ENCODE measurements at places on chromosomes 1 and 21. TPM values are rescaled to one million over a fixed set of nuclear protein-coding genes. Genes with fewer than 3 reads are reported as not detected.

GRCh38 chr1:3948344-3948743, 48.3 kb upstream of the C1orf174 start:
- H3K4me1 ChIP-seq: no peaks in the 10 kb centered on the region
- H3K27ac ChIP-seq: no peak overlapping the region
- H3K4me3 ChIP-seq: no peak overlapping the region
- no peak for DNase-seq
- H3K36me3 ChIP-seq: no peaks in the 10 kb centered on the region

GRCh38 chr1:7070389-7071029, 285.3 kb downstream of the CAMTA1 start:
- no peaks in the 10 kb centered on the region for H3K4me1 ChIP-seq
- H3K36me3 ChIP-seq: no peaks in the 10 kb centered on the region
- H3K27ac ChIP-seq: no peak overlapping the region
- H3K4me3 ChIP-seq: no peak overlapping the region
- DNase-seq: peak; percentile 69
- H3K27me3 ChIP-seq: no peaks in the 10 kb centered on the region

GRCh38 chr1:201489643-201490261, 17.2 kb downstream of the CSRP1 start:
- no peak overlapping the region for H3K4me3 ChIP-seq
- H3K4me1 ChIP-seq: peaks cover 44% of the 10 kb centered on the region
- DNase-seq: no peak
- no peaks in the 10 kb centered on the region for H3K27me3 ChIP-seq

DNA sequence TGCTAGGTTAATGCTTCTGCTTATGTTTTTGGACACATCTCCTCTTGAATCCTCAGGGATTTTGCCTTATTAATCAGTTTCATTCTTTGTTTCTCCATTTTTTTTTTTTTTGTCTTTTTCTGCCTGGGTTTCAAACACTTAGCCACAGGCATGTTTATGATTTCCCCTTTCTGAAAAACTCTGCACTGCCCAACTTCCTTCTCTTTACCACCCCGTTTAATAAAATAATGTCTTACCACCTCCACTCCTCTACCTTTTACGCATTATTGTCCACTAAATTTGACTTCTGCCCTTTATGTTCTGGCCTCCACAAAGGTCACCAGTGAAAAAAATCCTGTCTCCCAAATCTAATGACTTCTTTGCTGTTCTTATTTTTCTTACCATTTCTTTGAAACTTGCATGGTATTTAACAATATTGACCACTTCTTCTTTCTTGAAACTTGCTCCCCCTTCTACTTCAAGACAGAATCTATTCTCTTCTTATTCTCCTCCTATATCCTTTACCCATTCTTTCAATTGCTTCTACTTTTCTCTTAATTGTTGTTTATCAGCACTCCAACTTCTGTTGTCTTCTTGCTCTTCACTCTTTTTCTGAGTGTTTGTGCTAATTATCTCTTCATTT, 150.3 kb downstream of the TNFSF18 start:
- no peak overlapping the region for H3K27ac ChIP-seq
- no peaks in the 10 kb centered on the region for H3K36me3 ChIP-seq
- H3K4me3 ChIP-seq: no peak overlapping the region

- no peak for DNase-seq
- H3K4me3 ChIP-seq: no peak overlapping the region
- H3K4me1 ChIP-seq: peaks cover 8% of the 10 kb centered on the region
Observed at GRCh38 chr21:37244501-37245095, 22.5 kb downstream of the VPS26C start.

- H3K36me3 ChIP-seq: no peaks in the 10 kb centered on the region
- peaks cover 30% of the 10 kb centered on the region for H3K4me1 ChIP-seq
- H3K27me3 ChIP-seq: no peaks in the 10 kb centered on the region
- peak; percentile 70 for DNase-seq
- peak overlapping the region; percentile 36 for H3K27ac ChIP-seq
Observed at GRCh38 chr1:54378157-54378873, 27.9 kb downstream of the SSBP3 start.

GRCh38 chr1:196902344-196902743, 14.5 kb downstream of the CFHR4 start:
- H3K36me3 ChIP-seq: no peaks in the 10 kb centered on the region
- H3K27me3 ChIP-seq: no peaks in the 10 kb centered on the region

DNA sequence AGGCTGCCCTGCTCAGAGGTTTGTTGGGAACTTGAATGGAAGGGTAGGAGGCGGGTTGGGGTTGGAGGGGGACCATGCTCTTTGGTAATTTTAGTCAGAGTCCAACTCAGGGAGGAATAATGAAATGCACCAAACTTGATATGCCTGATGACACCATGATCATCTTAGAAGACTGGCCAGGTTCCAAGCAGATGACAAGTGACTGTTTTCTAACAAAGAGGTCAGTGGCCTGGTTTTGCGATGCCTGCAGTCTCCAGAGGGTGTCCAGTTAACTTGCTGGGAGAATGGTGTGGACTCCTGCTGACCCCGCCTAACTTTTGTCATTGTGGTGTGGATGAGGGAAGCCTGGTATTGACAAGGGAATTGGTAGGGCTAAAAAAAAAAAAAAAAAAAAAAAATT, 12.4 kb downstream of the VANGL1 start:
- no peak overlapping the region for H3K4me3 ChIP-seq
- H3K27ac ChIP-seq: no peak overlapping the region
- H3K4me1 ChIP-seq: peaks cover 27% of the 10 kb centered on the region
- peaks cover 11% of the 10 kb centered on the region for H3K36me3 ChIP-seq
- no peaks in the 10 kb centered on the region for H3K27me3 ChIP-seq

DNA sequence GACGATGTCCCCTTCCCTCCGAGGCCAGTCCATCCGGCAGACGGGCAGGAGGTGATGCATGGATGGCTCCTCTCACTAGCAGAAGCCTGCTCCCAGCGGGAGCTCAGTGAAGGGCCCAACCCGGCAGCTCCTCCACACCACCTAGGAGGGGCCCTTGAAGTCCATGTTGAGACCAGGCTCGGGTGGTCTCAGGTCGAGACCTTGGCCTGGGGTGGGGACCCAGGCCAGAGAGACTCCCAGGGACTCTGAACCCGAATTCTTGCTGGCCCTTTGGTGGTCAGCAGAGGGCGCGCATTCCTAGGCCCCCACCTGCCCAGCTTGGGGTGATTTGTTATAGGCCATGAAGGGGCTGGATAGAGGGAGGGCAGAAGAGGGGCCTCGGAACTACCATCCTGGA, 642 bp upstream of the NT5C1A start:
- H3K27me3 ChIP-seq: peaks cover 19% of the 10 kb centered on the region
- no peak overlapping the region for H3K27ac ChIP-seq
- peaks cover 12% of the 10 kb centered on the region for H3K4me1 ChIP-seq
- H3K36me3 ChIP-seq: no peaks in the 10 kb centered on the region

GRCh38 chr1:150406483-150406882, 42.5 kb downstream of the RPRD2 start:
- no peak overlapping the region for H3K27ac ChIP-seq
- no peaks in the 10 kb centered on the region for H3K4me1 ChIP-seq
- no peak for DNase-seq
- no peaks in the 10 kb centered on the region for H3K27me3 ChIP-seq

GRCh38 chr1:116417678-116418077, 44.6 kb downstream of the ATP1A1 start:
- peak overlapping the region; percentile 90 for H3K27ac ChIP-seq
- H3K36me3 ChIP-seq: no peaks in the 10 kb centered on the region
- H3K4me3 ChIP-seq: peak overlapping the region; percentile 90
- no peak for DNase-seq
- no peaks in the 10 kb centered on the region for H3K27me3 ChIP-seq

DNA sequence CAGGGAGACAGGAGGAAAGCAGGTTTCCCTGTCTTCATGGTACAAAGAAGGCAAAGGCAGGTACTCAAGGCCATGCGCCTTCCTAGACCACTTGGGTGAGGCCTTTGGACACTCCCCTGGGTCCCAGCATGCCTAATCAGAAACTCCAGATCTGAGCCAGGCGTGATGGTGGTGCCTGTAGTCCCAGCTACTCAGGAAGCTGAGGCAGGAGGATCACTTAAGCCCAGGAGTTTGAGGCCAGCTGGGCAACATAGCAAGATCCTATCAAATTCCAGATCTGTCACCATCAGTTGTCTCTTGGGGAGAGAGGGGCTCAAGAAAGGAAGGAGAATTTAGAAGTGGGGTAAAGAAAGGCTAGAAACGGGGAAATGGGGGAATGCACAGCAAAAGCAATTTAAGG, 96.3 kb upstream of the SLC25A33 start:
- H3K27me3 ChIP-seq: no peaks in the 10 kb centered on the region
- no peaks in the 10 kb centered on the region for H3K4me1 ChIP-seq
- no peak for DNase-seq
- H3K36me3 ChIP-seq: no peaks in the 10 kb centered on the region
- no peak overlapping the region for H3K4me3 ChIP-seq
- peak overlapping the region; percentile 40 for H3K27ac ChIP-seq

- H3K27ac ChIP-seq: no peak overlapping the region
Observed at GRCh38 chr1:231581859-231582258, 44.7 kb upstream of the DISC1 start.

DNA sequence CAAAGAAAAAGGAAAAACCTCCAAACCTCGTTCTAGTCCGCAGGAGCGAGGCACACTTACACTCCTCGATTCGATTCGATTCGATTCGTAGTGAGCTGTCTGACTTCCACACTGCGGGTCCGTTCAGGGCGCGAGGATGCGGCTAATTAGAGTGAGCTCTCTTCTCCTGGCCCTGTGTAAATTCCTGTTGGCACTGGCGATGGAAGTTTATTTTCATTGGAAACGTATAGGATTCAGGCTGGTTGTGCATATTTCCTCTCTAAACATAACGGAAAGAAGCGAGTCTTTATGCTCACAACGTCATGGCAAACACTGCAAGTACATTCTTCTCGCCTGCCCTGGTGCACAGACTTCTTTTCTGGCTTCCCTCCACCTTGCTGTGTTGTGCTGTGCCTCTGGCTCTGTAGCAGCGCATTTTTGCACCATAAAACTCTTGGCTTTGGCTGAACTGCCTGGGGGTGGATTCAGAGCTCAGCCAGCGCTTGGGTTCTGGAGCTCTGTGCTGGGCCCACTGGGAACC, 2.7 kb downstream of the HUNK start:
- H3K4me1 ChIP-seq: peaks cover 8% of the 10 kb centered on the region
- no peaks in the 10 kb centered on the region for H3K27me3 ChIP-seq

DNA sequence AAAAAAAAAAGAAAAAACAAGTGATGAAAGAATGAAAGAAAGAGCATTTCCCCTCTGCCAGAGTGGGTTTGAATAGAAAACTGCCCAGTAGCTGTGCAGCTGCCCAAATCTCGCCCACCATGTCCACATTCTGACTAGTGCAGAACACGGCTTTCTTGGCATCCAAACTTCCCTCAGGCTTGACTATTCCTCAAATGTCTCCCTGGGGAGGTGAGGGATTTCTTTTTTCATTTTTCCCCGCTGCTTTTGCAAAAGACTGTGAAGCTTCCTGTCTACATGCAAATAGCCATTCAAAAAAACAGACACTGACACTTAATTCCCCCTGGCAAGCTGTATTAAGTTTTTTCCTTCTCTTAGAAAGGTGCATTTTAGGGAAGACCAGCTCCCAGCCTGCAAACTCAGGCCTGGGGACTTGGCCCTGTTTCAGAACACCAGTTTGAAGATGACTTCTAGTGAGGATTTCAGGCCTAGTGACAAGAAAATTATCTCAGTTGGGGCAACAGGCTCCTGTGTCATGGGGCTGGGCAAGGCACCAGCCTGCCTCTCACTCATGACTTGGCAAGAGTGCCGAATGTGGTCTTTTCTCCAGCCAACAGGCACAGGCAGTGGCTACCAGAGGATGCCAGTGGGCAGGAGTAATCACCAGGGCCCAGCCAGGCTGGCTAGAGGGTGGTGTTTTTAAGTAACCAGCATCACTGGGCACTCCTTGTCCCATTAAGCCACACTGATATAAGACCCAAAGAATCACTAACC, 178.1 kb upstream of the NFIA start:
- H3K27me3 ChIP-seq: no peaks in the 10 kb centered on the region
- no peaks in the 10 kb centered on the region for H3K36me3 ChIP-seq
- DNase-seq: no peak
- no peak overlapping the region for H3K4me3 ChIP-seq

- no peak overlapping the region for H3K4me3 ChIP-seq
- DNase-seq: no peak
- no peaks in the 10 kb centered on the region for H3K36me3 ChIP-seq
- H3K4me1 ChIP-seq: no peaks in the 10 kb centered on the region
- H3K27ac ChIP-seq: no peak overlapping the region
Observed at GRCh38 chr1:37398096-37398495, 76.3 kb upstream of the ZC3H12A start.

- peak overlapping the region; percentile 94 for H3K27ac ChIP-seq
- H3K27me3 ChIP-seq: peaks cover 3% of the 10 kb centered on the region
- H3K4me3 ChIP-seq: no peak overlapping the region
- DNase-seq: peak; percentile 47
- H3K36me3 ChIP-seq: no peaks in the 10 kb centered on the region
Observed at GRCh38 chr1:237012788-237013383, 8.6 kb upstream of the MT1HL1 start.

DNA sequence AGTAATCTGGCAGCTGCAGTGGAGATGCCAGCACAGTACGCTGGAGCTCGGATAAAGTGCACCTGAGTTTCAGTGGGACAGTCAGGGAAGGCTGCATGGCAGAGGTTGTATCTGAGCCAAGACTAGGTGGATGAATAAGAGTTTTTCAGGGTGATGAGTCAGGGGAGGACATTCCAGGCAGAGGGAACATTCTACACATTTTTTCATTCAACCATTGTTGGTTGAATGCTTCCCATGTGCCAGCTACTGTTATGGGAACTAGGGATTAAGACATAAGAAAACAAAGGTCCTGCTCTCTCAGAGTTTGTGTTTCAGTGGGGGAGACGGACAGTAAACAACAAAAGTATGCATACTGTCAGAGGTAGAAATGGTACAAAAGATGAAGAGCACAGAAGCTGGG, 5.2 kb downstream of the LEPR start:
- H3K36me3 ChIP-seq: peaks cover 32% of the 10 kb centered on the region
- DNase-seq: no peak
- no peaks in the 10 kb centered on the region for H3K27me3 ChIP-seq

DNA sequence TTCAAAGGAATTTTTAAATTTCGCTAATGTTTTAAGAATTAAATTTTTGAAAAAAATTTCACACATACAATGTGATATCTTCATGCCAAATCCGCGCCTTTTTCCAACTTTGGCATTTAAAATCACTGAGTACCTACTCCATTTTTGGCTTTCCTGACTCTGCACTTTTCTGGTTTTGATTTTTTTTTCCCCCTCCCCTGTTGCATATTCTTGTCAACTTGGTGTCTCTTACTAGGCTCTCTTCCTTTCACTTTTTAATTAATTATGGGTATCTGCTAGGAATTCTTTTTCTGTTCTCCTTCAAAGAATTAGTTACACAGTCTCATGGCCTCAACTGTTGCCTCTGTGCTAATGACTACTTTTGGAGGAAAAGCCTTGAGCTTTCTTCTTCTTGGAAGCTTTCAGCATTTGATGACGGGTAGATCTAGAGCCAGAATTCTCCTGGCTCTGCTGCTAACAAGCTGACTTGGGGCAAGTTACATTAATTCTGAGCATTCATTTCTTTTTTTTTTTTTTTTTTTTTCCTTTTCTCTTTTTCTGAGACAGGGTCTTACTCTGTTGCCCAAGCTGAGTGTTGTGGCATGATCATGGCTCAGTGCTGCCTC, 1.8 kb downstream of the AGL start:
- H3K36me3 ChIP-seq: peaks cover 2% of the 10 kb centered on the region
- H3K4me3 ChIP-seq: no peak overlapping the region
- no peaks in the 10 kb centered on the region for H3K27me3 ChIP-seq
- H3K27ac ChIP-seq: peak overlapping the region; percentile 46
- peak; percentile 31 for DNase-seq

GRCh38 chr1:220810179-220810653, 23.5 kb downstream of the MTARC1 start:
- peaks cover 3% of the 10 kb centered on the region for H3K4me1 ChIP-seq
- peak; percentile 89 for DNase-seq
- no peak overlapping the region for H3K4me3 ChIP-seq
- no peaks in the 10 kb centered on the region for H3K27me3 ChIP-seq

Gene PWP2
- total RNA-seq: 10.3 TPM

Gene MX1
- total RNA-seq: 22.7 TPM

Gene S100A14
- total RNA-seq: 150 TPM

Gene PDE4B
- total RNA-seq: 10.0 TPM
